Activated CD8-positive, alpha-beta memory T cell treated with anti-CD3 and anti-CD28 coated beads, Interleukin-2, amount 10 ng/mL, durations not matched to agents 7 days and 5 days (primary cell): ENCODE measurements at places on chromosomes 4 and X. TPM values are rescaled to one million over a fixed set of nuclear protein-coding genes. Genes with fewer than 3 reads are reported as not detected.

Gene VSIG1
- total RNA-seq, result 0.64 TPM

Gene PHEX
- total RNA-seq, result 7.7 TPM

Gene PGK1
- total RNA-seq, result 877 TPM

Gene ZNF330
- total RNA-seq, result 58.7 TPM

Gene RLIM
- 30.3 TPM for total RNA-seq

Gene ANTXR2
- total RNA-seq, result 52.0 TPM

Gene AFM
- not detected for total RNA-seq

Gene GRID2
- total RNA-seq, result not detected

Gene UFSP2
- total RNA-seq, result 17.5 TPM

Gene CXCL6
- total RNA-seq, result not detected

Gene CENPVL2
- total RNA-seq, result not detected

Gene MAPK10
- total RNA-seq, result not detected

Gene SLC7A11
- total RNA-seq, result 5.2 TPM

Gene PAGE3
- not detected for total RNA-seq
